ENCODE measurements at places on chromosomes 12 and 14.

- DNase-seq = no peak
Measured at GRCh38 chr14:64218344-64219240, 75.6 kb downstream of the ESR2 start.

- DNase-seq = no peak
Measured at GRCh38 chr12:119727600-119728443, 59.9 kb downstream of the PRKAB1 start.

DNA sequence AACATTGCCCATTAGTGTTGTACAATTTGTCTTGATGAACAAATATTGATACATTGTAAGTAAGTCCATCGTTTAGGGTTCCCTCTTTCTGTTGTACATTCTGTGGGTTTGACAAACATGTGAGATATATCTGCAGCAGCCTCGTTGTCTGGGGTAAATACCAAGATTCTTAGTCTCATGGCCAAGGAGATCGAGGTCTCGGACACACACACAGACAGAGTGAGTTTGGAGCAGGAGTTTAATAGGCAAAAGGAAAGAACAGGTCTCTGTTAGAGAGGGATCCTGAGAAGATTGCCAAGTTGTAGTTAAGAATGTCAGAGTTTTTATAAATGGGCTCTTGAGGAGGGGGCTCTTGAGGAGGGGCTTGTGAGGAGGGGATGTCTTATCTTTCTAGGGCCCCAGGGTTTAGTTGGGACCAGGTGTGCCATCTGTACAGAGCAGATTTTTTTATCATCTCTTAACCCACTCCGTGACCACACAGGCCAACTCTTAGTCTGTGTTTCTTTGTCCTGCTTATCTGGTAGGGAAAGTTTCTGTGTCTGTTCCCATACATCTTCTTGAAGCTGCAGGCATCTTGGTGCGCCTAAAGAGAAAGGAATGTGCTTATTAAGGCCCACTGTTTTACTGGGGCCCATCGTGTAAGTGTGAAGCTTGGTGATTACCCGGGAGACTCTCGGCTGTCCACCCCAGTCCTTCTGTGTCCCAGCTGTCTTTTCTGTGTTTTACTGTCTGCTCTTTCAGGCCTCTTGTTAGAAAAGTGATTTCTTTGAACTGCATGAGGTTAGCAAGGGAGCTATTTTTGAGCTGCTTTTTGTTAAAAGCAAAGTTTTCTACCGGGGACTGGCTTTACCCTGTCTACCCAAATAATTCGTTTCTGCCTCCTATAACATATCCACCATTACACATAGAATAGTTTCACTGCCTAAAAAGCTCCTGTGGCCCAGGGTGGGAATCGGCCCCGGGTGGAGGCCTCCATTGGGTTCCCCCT, 22.4 kb upstream of the CLEC2D start:
- no peak for DNase-seq

DNA sequence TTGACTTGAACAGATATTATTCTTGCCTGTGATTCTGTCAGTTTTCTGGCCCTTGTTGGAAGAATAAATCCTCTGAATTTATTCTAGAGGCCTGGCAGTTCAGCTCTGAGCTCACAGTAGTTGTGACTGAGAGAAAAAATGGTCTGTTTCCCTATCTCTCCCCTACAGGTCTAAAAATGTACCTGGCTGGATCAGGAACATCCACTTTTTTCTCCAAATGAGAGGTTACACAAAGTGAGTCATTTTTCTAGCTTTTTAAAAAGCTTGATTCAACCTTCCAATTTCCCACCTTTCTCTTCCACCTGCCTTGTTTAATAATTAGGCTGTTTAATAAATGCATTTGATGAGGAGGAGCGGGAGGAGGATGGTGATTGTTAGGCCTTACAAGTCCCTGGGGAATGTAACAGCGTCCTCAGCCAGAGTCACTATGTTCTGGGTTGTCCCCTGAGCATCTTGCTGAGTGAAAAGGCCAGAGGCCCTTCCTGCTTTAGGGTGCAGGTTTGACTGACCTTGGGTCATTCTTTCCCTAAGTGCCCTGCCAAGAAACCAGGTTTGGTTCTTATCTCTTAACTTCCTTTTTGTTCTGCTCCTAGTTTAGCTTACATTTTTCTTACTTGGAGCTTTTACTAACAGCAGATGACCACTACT, 91.7 kb upstream of the FUT8 start:
- no peak for DNase-seq

- no peak for DNase-seq
Measured at GRCh38 chr14:94128216-94128839, 1.1 kb downstream of the IFI27L2 start.

DNA sequence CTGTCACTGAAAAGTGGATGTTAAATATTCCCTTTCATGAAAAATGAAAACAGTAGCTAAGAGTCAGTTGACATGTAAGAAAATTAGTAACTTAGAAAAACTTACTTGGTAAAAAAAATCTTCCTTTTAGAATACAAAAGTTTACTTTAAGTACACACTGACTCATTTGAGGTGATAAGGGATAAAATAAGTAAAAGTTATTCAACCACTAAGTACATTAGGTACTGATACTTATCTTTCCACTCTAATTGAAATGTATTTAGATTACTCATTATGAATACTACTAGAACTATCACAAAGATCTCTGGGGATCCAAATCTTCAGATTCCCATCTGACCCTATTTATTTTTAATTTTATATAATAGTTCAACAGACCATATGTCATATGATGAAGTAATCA, 12.2 kb downstream of the SYCP3 start:
- DNase-seq = no peak

DNA sequence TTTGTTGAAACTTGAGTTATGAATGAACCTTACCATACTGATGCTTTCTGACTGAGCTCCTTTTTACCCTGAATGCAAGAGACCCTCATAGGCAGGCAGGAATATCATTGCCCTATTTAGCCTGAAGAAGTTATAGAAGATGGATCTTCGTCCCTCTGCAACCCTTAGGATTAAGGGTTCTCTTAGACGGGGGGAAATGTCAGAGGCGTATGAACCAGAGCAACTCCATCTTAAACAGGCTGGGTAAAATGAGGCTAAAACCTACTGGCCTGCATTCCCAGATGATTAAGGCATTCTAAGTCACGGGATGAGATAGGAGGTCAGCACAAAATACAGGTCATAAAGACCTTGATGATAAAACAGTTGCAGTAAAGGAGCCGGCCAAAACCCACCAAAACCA, 7.5 kb downstream of the ATF1 start:
- no peak for DNase-seq

DNA sequence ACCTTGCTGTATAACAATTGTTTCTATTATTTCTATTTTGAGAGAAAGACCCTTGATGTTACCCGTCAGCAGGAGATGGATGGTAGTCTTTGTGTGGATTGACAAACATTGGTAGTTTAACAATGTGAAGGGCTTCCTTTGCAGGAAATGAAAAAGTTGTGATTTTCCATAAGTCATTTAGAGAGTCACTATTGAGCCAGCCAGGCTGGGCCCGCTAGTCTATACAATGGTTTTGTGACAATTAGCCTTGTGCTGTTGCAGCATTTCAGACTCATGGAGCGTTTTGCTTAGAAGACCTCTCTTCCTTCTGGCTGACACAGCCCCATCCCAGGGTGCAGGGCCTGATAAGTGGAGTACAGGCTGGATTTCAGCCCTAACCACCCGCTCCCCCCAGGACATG, 18.3 kb upstream of the SLC38A2 start:
- no peak for DNase-seq

DNA sequence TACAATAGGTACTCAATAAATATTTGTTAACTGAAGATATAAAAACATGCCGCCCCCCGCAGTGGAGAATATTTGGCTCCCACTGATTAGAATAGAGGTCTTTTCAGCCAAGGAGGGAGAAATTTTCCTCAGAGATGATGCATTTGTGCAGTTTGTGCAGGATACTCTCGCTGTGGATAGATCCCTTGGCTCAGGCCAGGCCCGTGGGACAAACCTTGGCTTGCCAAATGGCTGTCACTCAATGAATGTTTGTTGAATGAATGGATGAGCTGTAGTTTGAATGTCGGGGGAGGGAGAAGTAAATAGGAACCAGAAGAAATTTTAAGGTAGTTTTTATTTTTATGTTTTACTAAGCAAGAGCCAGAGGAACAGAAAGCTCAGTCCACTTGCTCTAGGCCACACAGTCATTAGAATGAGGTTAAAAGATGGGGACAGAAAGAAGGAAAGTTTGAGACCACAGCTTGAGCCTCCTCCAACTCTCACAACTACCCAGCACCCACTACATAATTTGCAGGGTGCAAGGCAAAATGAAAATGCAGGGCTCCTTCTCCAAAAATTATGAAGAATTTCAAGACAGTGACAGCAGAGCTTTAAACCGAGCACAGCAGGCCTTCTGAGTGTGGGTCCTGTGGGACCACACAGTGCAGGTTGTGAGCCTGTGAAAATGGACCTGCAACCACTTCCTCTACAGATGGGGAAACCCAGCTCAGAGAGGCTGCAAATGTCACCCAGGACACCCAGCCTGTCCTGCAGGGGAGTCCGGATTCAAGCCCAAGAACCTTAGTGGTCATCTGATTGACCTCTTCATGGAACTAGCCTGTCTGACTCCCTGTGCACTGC, 51.4 kb downstream of the WSCD2 start:
- no peak for DNase-seq

DNA sequence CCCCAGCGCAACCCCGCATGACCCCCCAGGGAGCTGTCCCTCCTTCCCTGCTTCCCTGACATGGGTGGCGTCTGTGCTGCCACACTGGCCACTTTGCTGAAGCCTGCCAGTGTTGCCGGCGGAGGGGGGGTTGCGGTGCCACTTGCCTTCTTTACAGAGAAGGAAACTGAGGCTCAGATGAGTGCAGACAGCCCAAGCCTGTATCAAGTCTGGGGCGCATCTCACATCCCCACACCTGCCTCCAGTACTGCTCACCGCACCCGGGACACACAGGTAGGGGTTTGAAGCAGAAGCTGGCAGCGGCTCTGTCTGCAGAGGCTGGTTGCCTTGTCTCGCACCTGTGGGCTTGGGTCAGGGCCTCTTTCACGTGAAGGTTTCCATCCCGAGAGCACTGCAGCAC, 104.7 kb upstream of the RTL1 start:
- no peak for DNase-seq

- no peak for DNase-seq
Measured at GRCh38 chr14:105863296-105864108, 337.1 kb downstream of the TMEM121 start.

- no peak for DNase-seq
Measured at GRCh38 chr14:76591266-76591665, 170.0 kb upstream of the VASH1 start.

DNA sequence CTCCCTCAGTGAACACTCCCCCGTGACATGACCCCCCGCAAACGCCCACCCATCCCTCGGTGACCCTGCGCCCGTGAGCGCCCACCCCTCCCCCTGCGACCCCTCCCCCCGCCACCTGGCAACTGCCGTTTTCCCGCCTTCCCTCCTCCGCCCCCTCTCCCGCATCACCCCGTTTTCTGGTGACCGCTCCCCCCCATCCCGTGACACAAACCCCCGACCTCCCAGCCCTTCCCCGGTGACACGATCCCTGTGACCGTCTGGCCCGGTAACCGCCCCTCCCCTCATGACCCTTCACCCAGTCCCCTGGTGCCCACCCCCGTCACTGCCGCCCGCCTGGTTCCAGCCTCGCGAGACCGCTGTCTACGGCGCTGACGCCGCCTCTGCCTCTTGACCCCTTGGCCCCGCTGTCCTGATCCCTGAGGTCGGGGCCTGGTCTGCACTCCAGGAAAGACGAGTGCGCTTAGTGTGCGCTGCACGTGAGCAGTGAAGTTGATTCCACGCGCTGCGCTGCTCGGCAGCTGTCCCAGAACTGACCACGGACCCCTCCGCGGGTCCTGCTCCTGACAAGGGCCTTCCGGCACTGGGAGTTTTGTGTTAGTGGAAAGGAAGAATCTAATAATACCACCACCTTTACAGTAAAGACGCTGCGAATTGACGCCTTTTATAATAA, 59.4 kb downstream of the DDX51 start:
- peak; percentile 20 for DNase-seq

DNA sequence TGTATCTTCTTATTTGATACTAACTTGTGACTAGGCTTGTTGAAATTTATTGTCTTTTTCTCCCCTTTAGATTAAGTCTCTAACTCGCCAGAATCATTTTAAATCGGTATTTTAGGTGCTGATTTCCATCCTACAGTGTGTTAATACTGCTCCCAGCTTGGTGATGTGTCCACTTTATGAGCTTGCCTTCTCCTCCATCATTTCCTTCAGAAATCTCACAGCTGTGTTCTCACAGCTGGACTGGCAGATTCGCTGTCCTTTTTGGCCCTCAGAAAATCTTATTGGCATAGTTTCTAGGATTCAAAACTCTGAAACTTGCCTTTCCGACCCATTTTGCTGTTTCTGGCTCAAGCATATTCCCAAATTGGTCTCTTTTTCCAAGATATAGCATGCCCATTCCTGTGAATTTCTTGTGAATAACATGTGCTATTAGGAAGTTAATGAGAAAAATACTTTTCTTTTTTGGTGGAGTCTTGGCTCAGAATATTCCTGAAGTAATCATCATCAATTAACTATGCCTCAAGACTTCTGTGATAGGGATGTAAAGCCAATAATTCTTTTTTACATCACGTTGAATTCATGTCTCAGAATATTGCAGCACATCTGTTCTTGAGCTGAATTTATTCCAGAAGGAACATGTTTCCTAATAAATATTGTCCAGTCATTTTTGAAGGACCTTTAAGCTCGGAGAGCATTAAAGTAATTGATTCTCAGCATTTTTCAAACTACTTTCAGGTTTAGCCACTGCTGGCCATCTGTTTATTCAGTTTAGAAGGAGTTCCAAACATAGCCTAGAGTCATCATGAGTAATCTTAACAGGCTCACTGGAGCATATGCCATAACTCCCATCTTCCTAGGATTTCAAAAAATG, 50.0 kb upstream of the USP44 start:
- DNase-seq = no peak

DNA sequence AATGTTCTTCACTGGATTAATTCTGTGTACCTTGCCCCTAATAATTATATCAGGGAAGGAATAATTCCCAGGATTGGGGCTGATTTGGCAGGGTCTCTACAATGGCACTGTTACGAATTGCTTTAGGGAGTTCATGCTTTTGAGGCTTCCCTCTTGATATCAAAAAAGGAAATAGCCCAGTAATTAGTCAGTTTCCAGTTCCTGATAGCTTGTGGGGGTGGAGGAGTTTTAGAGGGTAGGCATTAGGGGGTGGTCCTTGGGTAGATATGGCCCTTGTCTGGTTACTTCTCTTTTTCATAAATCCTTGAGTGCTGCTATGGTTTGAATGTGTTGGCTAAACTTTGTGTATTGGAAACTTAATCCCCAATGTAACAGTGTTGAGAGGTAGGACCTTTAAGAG, 6.1 kb upstream of the SRSF5 start:
- DNase-seq = no peak

Data from T-cell (primary cell).